Stimulated activated CD4-positive, alpha-beta T cell treated with anti-CD3 and anti-CD28 coated beads, Interleukin-12 subunit alpha, Interleukin-12 subunit beta, amount 100 ng/mL, for 48 hours (primary cell): ENCODE measurements at places on chromosomes 7 and 10.

DNA sequence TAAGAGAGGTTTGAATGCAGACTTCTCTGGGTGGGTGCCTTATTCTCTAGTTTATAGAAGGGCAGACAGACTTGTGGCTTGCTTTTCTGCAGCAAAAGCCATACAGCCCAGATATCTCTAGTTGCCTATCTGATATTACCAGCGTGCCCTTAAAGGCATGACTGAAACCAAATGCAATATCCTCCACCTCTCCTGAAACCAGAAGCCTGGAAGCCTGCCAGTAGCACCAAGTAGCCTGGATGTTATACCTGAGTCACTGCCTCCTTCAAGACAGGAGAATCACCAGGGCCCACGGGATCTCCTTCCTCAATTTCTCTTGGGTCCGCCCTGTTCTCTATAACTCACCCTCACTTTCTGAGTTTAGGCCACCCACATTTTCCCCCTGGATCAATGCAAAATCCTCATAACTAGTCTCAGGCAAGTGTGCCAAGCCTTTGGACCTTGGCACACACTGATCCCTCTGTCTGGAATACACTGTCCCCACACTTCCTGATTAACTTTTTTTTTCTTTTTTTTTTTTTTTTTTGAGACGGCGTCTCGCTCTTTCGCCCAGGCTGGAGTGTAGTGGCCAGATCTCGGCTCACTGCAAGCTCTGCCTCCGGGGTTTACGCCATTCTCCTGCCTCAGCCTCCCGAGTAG lies 638.4 kb downstream of the GALNT17 start:
- no peak for DNase-seq

GRCh38 chr10:63487990-63488389 lies 22.2 kb upstream of the JMJD1C start:
- DNase-seq = no peak

- no peak for DNase-seq
These were observed 4.2 kb upstream of the TES start for GRCh38 chr7:116206141-116206540.

GRCh38 chr7:29989257-29989995 lies at the start of gene SCRN1:
Gene SCRN1 (minus strand): TSS chr7:29989801. CDS start chr7:29969067, 20,734 bp downstream.
- DNase-seq = no peak
